Natural killer cell (primary cell): ENCODE measurements at places on chromosomes 13 and 19. TPM values are rescaled to one million over a fixed set of nuclear protein-coding genes. Genes with fewer than 3 reads are reported as not detected.

CDX2 gene
- total RNA-seq: not detected

NLRP7 gene
- total RNA-seq: not detected

MCF2L gene
- total RNA-seq: 3.0 TPM

RUBCNL gene
- 2.1 TPM for total RNA-seq

ZFP82 gene
- total RNA-seq: 2.3 TPM

FXYD5 gene
- total RNA-seq: 226 TPM

UBE2L5 gene
- not detected for total RNA-seq

CLEC4M gene
- total RNA-seq: not detected

C5AR1 gene
- total RNA-seq: 11.4 TPM

DNA sequence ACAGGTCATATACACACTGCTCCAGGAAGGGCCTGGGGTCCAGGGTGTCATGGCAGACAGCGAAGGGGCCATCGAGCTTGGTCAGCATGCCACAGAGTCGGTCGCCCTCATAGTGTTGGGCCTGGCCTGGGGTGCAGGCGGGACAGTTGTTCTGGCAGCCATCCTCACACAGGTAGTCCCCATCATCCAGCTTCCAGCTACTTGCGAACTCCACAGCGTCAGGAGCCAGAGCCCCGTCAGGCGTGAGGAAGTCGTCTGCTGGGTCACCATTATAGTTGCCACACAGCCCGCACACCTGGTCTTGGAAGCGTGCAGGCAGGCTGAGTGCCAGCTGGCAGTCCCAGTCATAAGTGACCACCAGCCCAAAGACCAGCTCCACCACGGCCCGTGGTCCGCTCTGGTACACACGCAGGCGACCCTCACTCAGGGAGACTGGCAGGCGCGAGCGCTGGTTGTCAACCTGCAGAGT is 16.2 kb downstream of the FCGBP start:
- no peaks in the 10 kb centered on the region for H3K27me3 ChIP-seq
- H3K36me3 ChIP-seq: no peaks in the 10 kb centered on the region
- H3K4me1 ChIP-seq: no peaks in the 10 kb centered on the region
- H3K27ac ChIP-seq: no peak overlapping the region

DNA sequence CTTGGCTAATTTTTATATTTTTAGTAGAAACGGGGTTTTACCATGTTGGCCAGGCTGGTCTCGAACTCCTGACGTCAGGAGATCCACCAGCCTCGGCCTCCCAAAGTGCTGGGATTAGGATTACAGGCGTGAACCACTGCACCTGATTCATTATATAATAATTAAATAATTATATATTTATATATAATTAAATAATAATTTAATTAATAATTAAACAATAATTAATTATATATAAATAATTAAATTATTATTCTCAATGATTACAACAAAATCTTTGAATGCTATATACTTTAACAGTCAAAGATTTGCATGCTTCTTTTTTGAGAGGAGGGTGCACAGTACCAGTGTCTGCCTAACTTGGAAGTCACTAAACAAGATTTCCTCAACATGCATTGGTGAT is 872.3 kb downstream of the EFNB2 start:
- no peak overlapping the region for H3K27ac ChIP-seq
- no peak for DNase-seq
- no peaks in the 10 kb centered on the region for H3K4me1 ChIP-seq

DNA sequence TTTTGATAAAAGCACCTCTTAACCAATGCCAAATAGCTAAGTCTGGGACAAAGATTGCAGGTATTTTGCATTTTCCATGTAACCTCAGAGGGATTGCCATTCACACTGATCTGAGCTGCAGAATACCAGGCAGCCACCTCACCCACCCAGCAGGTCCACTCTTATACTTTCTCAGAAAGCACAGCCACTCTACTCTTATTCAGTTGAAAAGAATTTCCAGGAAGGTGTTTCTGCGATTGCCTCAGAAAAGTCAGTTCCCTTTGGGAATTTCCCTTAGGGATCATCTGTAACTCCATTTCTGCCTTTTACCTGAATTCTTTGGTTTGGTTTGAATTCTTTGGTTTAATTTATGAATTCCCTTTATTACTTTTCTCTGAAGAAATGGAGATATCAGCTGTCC is 904 bp upstream of the ALOX5AP start:
- H3K4me3 ChIP-seq: no peak overlapping the region
- no peak for DNase-seq
- no peaks in the 10 kb centered on the region for H3K36me3 ChIP-seq
- no peaks in the 10 kb centered on the region for H3K27me3 ChIP-seq

GRCh38 chr19:45112111-45112827 is 19.3 kb downstream of the PPP1R37 start:
- H3K36me3 ChIP-seq: no peaks in the 10 kb centered on the region
- no peak overlapping the region for H3K27ac ChIP-seq
- peaks cover 15% of the 10 kb centered on the region for H3K4me1 ChIP-seq

DNA sequence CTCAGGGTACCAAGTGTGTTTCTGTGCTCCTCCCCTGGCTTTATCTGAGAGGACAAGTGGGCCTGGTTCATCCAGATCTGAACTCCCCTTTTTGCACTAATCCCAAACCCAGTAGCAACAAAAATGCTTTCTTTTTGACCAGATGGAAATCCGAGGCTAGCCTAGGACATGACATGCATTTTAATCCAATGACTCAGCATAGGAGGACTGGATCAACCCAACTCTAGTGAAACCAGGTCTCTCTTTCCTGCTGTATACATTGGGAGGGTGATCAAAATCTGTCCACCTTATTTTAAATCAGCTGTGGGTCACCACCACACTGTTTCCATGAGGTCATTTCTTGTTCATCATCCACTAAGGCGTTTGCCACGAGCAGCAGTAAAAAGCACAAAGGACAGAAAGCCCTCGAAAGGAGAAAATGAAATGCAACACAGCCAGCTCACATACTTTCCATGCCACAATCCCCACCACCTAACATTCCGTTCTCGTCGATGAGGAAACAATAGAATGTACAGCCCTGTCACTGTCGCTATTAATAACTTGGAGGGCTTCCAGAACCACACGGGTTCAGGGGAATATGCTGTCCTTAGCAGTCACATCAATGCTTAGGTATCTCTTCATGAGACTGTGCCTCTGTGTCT is 543.0 kb downstream of the IRS2 start:
- no peaks in the 10 kb centered on the region for H3K4me1 ChIP-seq
- no peaks in the 10 kb centered on the region for H3K36me3 ChIP-seq
- H3K4me3 ChIP-seq: no peak overlapping the region
- no peak overlapping the region for H3K27ac ChIP-seq
- H3K27me3 ChIP-seq: peaks cover 3% of the 10 kb centered on the region

- H3K27ac ChIP-seq: peak within 1 kb of the TSS; percentile 99
- H3K4me3 ChIP-seq: peak within 1 kb of the TSS; percentile 78
- H3K4me1 ChIP-seq: peaks cover 46% of the 10 kb centered on the region
- no peaks in the 10 kb centered on the region for H3K27me3 ChIP-seq
- peaks cover 15% of the 10 kb centered on the region for H3K36me3 ChIP-seq
Observed at GRCh38 chr19:49453013-49453756, at the start of gene ALDH16A1. TSS of gene ALDH16A1 (plus strand) at chr19:49453225. CDS start at chr19:49453332, 107 bp downstream.

DNA sequence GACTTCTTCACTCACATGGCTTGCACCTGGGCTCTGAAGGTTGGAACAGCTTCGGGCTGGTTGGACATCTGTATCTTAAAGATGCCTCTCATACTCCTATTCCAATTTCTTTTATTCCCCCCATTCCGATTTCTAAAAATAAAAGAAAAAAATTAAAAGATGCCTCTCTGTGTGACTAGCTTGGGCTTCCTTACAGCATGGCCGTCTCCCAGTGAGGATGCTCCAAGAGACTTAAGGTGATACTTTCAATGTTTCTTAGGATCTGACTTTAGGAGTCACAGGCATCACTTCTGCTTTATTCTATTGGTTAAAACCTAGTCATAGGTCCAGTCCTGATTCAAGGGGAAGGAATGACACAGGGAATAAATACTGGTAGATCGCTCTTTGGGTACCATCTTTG is 9.9 kb upstream of the SULT2A1 start:
- no peak for DNase-seq
- no peaks in the 10 kb centered on the region for H3K27me3 ChIP-seq
- no peak overlapping the region for H3K4me3 ChIP-seq
- no peak overlapping the region for H3K27ac ChIP-seq

GRCh38 chr13:45850027-45850613 is 1.4 kb downstream of the SIAH3 start:
- no peak overlapping the region for H3K27ac ChIP-seq
- H3K36me3 ChIP-seq: no peaks in the 10 kb centered on the region
- no peak overlapping the region for H3K4me3 ChIP-seq
- DNase-seq: no peak
- H3K27me3 ChIP-seq: peaks cover 8% of the 10 kb centered on the region

DNA sequence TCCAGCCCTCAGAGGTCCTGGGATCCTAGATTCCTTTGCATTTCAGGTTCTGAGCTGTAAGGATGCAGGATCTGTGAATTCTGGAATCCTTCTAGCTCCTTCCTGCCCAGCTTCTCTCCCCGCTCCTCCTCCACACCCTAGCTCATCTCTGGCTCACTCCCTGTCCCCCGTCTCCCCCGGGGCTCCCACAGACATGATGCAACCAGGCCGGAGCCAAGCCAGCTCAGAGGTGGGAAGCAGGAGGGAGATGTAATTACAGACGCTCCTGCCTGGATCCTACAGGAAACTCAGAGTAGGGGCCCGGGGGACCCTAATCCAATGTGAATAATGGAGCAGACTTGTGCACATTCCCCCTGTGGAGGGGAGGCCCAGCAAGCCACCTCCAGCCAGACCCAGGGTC is 4.5 kb downstream of the GNG8 start:
- no peak overlapping the region for H3K4me3 ChIP-seq
- peaks cover 21% of the 10 kb centered on the region for H3K4me1 ChIP-seq
- no peak for DNase-seq
- no peaks in the 10 kb centered on the region for H3K36me3 ChIP-seq

- H3K36me3 ChIP-seq: peaks cover 4% of the 10 kb centered on the region
- H3K4me3 ChIP-seq: no peak overlapping the region
- no peak overlapping the region for H3K27ac ChIP-seq
Observed at GRCh38 chr13:32657309-32657708, 71.1 kb downstream of the PDS5B start.

DNA sequence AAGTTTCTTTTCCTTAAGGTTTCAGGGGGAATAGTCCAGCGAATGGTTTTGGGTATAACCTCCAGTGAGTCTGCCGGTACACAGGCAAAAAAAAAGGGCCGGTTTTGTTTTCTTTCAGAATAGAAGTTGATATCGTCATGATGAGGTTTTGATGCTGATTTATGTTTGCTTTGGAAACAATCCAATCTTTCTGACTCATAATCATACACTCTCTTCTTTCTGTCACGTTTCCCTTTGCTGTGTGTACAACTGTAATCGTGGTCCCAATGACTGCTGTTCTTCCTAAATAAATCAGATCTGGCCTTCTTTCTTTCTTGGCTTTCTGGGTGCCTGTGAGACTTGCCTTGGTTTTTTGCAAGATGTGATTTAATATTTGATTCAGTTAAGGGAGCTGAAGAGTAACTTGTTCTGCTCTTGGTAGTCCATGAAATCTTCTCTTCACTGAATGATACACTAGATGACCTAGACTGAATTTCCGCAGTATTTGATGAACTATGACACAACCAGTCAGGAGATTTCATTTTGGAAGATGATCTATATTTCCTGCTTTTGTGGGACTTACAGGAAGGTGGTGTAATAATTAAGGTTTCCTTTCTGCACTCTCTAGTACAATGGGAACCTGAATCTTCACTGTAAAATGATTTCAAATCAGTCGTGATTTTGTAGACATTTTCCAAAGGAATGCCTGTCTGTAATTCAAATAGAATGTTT is 34.9 kb upstream of the METTL21C start:
- DNase-seq: no peak
- H3K36me3 ChIP-seq: no peaks in the 10 kb centered on the region
- no peaks in the 10 kb centered on the region for H3K4me1 ChIP-seq
- no peak overlapping the region for H3K4me3 ChIP-seq

DNA sequence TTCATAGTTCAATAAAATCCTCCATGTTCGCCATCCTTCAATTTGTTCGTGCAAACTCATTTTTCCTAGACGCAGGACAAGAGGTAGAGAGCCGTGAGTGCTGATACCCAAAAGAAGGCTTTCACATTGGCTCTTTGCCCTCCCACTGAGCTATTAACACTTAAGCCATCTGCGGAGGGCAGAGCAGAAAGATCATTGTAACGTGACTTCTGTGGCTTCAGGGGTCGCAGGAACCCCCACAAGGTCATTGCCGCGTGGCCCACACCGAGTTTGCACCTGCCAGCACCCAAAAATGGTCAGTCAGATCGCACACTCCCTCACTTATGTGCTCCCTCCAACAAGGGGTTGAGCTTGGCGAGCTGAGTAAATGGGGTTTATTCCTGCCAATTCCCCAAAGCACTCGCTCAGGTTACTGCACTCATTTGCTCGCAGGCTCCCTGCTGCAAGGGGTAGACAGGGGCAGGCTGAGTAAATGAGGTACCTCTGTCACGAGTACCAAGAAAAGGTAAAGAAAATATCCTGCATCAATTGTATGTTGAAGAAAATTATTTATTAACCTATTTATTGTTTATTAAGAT is 144.1 kb downstream of the PRR20E start:
- H3K27me3 ChIP-seq: no peaks in the 10 kb centered on the region
- H3K4me3 ChIP-seq: no peak overlapping the region
- DNase-seq: no peak
- no peaks in the 10 kb centered on the region for H3K4me1 ChIP-seq
- H3K27ac ChIP-seq: no peak overlapping the region
- H3K36me3 ChIP-seq: no peaks in the 10 kb centered on the region

- peaks cover 23% of the 10 kb centered on the region for H3K36me3 ChIP-seq
- no peak for DNase-seq
- H3K27me3 ChIP-seq: no peaks in the 10 kb centered on the region
- H3K4me3 ChIP-seq: no peak overlapping the region
Observed at GRCh38 chr19:19059837-19060611, 3.8 kb upstream of the SLC25A42 start.

DNA sequence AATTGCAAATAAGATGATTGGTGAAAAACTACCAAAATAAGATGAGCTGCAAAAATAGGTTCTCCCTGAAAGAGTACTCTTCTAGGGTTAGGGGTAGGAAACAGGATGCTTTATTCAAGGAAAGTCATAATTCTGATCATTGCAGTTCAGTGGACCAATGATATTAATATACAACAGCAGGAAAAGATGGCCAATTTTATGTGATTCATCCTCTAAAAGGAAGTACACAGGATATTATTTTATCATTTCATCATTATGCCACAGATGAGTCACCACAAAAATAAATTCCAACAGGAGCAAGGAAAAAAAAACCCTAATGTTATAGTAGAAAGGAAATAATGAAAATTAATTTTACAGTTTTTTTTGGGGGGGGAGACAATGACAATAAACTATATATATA is 205.0 kb downstream of the NALCN start:
- H3K4me1 ChIP-seq: no peaks in the 10 kb centered on the region
- DNase-seq: no peak
- H3K36me3 ChIP-seq: no peaks in the 10 kb centered on the region
- H3K27ac ChIP-seq: no peak overlapping the region
- no peaks in the 10 kb centered on the region for H3K27me3 ChIP-seq

DNA sequence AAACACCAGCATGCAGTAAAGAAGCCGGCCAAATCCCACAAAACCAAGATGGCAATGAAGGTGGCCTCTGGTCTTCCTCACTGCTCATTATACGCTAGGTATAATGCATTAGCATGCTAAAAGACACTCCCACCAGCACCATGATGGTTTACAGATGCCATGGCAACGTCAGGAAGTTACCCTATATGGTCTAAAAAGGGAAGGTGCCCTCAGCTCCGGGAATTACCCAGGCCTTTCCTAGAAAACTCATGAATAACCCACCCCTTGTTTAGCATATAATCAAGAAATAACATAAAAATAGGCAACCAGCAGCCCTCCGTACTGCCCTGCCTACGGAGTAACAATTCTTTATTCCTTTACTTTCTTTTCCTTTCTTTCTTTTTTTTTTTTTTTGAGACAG is 21.1 kb upstream of the PLEKHF1 start:
- H3K4me1 ChIP-seq: peaks cover 5% of the 10 kb centered on the region
- no peaks in the 10 kb centered on the region for H3K36me3 ChIP-seq
- no peak for DNase-seq
- no peak overlapping the region for H3K4me3 ChIP-seq
- no peak overlapping the region for H3K27ac ChIP-seq
- H3K27me3 ChIP-seq: no peaks in the 10 kb centered on the region
